ENCODE measurements at places on chromosomes 4 and X. TPM values are rescaled to one million over a fixed set of nuclear protein-coding genes. Genes with fewer than 3 reads are reported as not detected.

The LUZP4 gene
- polyA plus RNA-seq, result not detected

The LRRC66 gene
- 1.2 TPM for polyA plus RNA-seq

DNA sequence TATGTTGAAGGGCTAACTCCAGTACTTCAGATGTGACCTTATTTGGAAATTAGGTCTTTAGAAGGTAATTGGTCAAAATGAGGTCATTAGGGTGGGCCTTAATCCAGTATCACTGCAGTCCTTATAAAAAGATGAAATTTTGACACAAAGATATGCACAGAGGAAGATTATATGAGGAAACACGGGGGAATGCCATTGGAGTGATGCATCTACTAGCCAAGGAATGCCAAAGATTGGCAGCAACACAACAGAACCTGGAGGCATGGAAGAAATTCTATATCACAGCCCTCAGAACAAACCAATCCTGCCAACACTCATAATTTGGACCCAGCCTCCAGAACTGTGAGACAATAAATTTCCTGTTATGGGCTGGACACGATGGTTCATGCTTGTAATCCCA lies 17.6 kb downstream of the TRIM61 start:
- DNase-seq, result no peak

DNA sequence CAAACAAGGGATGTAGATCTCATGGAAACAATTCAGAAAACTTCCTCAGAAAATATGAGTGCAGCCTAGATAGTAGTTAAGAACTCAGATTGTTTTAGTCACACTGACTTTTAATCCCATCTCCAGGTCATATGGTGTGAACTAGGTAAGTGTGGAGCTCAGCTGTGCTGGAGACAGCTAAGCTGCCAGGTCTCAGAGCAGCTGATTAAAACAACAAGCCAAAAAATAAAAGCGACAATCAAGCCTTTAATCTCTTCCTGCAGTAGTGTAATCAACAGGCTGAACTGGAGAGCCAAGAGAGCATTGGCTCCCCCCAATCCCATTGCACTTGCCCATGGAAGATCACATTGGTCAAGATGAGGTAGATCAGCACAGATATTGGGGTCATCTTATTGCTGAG lies 98.3 kb upstream of the ATOH1 start:
- no peak for DNase-seq

DNA sequence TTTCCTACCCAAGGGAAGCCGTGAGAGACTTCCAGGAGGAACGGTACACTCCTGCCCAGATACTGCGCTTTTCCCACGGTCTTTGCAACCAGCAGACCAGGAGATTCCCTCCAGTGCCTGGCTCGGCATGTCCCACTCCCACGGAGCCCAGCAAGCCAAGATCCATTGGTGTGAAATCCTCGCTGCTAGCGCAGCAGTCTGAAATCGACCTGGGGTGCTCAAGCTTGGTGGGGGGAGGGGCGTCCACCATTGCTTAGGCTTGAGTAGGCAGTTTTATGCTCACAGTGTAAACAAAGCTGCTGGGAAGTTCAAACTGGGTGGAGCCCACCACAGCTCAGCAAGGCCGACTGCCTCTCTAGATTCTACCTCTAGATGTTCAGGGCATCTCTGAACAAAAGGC lies 284.8 kb upstream of the FGF13 start:
- no peak for DNase-seq

DNA sequence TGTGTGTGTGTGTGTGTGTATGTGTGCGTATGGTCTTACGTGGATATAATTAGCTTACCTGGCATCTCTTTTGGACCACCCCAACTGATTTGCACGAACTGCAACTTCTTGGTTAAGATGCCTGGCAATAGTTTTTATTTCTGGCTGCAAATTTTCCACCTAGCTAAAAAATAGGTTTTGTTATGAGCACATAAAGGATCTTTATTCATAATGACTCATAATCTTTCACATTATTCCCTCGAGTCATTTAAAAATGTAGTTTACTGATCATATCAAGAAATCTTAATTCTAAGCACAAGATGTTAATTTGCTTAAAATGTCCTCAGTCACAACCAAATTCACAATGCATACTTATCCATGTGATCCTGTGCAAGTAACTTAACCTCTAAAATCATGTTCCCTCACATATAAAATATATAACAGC lies 1.5 kb downstream of the COX18 start:
- peak; percentile 23 for DNase-seq

Data from left renal cortex interstitium (tissue), 4 donors.